ENCODE measurements at places on chromosomes 2 and 18.

- no peak for DNase-seq
These were observed 3.8 kb upstream of the OSR1 start for GRCh38 chr2:19362094-19362754.

GRCh38 chr2:173027181-173028128, 48.2 kb upstream of the MAP3K20 start:
- DNase-seq = peak; percentile 51

GRCh38 chr2:36423172-36423571, 67.6 kb downstream of the CRIM1 start:
- DNase-seq = no peak

GRCh38 chr18:67117804-67118203, 398.7 kb downstream of the DSEL start:
- DNase-seq = no peak

- DNase-seq = no peak
These were observed 75.4 kb downstream of the LOXHD1 start for GRCh38 chr18:46581648-46582047.

DNA sequence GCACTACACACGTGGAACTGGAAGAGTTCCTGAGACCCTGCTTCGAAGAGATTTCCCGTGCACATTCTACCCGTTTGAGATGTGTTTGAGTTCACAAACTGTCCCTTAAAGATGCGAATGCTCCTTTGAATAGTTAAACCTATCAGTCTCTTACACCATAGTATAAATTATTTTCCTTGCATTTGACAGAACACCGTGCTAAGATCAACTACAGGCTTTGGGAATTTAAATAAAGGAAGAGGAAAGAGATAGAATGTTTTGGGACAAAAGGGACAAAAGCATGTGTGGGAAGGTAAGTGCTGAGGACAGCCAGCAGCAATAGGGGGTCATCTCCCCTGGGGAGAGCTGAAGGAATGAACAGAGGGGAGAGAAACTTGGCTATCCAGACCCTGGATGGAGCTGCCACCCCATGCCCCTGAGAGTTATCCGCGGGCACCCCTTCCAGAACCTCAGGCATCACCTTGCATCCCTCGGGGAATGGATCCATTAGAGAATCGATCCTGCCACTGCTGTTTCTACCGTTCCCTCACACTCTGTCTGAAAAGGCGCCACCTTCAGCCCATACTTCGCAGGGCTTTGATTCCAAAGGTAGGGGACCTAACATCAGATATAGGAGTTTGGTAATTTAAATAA, 888 bp upstream of the ADCY3 start:
- no peak for DNase-seq

All from effector CD8-positive, alpha-beta T cell (primary cell).